ENCODE measurements at places on chromosomes 3 and 15.

- no peak for DNase-seq
Observed at GRCh38 chr3:71355037-71355436, 228.5 kb downstream of the FOXP1 start.

DNA sequence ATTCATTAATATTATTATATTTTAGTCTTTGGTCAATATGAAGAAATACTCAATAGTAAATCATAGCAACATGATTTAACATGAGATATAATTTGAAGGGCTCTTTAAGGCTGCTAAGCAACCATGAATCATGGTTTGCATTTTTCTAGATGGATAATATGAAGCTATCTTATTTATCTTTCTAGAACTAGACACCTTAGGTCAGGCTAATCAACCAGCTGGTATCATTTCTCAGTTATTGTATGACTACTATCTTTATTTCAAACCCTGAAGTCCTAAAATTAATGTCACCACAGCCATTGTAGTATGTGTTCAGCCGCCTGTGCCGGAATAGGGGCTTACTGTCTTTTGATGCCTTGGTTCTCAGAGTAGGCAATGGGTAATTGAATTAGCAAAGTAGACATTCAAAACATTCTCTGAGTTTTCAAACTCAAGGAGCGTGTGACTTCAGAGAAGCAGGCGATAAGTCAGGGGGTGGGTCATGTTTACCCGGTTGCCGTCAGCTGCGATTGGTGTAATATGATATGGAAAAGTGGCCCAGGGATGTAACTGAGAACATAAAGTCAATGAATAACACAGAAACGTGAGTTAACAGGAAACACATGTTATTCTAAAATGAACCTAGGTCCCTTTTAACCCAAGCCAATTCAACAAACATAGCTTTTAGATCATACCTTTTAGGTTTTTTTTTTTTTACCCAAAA lies 93.4 kb upstream of the CTDSPL start:
- DNase-seq = no peak

DNA sequence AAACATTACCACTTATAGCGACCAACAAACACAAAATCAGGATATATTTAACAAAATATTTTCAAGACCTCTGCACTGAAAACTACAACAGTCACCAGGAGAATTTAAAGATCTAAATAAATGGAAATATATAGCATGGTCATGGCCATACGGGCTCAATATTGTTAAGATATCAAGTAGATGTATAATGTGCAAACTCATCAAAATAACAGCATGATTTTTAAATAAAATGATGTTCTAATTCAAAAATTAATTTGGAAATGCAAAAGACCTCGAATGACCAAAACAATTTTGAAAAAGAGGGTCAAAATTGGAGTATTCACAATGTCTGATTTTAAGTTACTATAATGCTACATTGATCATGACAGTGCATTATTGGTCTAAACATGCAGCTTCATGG lies 159.1 kb upstream of the NDN start:
- DNase-seq = no peak

DNA sequence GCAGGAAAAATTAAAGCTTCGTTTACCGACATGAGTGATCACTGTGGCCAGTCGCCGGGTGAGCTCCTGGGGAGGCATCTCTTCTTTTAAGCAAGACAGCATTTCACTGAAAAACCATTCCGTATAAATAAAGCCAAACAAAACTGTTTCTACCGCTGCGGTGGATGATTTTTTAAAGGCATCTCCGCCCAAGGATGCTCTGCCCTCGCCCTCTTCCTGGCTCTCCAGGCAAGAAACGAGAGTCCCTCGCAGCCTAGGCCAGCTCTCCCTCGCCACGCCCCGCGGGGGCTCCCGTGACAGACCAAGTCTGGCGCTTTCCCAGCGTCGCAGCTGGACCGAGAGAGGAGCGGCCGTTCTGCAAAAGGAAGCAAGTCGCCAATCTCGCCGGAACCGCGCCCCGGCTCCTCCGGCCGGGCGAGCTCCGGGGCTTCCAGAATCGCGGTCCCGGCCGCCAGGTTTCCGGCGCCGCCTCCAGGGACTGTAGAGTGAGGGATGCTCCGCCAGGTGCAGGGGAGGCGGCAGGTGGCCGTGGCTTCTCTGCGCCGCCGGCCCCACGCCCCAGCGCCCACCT lies 458 bp downstream of the MCF2L2 start:
- DNase-seq = no peak

GRCh38 chr15:36579792-36580431 lies 486 bp downstream of the CDIN1 start:
- DNase-seq = no peak

- DNase-seq = no peak
Observed at GRCh38 chr15:81286621-81287121, 37.3 kb downstream of the STARD5 start.

GRCh38 chr3:185900228-185900627 lies 37.6 kb downstream of the TRA2B start:
- DNase-seq = no peak

DNA sequence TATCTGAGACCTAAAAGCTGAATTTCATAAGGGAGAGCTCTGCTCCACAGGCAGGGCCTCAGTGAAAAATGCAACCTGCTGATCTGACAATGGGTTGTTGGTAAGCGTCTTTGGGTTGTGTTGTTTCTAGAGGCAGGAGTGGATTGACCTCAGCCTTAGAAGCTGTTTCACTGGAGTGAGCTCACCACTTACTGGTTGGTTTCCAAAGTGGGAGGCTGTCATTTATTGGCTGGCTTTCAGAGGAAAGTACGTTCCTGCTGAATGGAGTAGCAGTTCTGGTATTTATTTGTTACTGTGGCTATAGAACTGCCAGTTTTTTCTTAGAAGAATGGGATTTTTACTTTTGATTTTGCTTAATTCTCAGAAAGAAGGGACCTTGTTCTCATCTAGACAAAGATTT lies 29.3 kb upstream of the COL6A5 start:
- DNase-seq = no peak

GRCh38 chr3:19931767-19932188 lies 2.2 kb downstream of the EFHB start:
- DNase-seq = no peak

DNA sequence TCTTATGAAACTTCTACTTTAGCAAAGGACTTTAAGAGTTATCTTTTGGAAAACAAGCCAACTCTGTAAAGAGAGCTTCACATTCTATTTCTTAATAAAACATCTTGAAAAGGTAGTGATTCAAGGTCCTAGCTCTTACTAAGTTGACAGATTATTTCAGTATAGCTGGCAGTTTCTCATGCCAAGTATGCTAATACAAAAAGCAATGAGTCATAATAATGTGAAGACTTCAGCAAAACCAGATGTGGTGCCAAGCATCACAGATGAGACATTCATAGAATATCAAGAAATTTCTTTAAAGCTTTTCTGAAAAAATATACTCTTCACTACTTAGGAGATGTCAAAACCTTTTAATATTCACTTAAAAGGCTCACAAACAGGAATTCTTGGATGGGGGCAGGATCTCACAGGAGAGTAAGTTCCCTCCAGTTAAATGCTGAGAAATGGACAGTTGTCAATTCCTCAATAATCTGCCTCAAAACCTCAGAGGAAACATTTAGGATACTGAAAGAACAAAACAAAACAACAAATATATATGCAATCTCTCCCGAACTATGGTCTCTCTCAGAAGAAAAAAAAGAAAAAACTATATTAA lies 45.6 kb downstream of the DCBLD2 start:
- DNase-seq = no peak

- DNase-seq = no peak
Observed at GRCh38 chr3:14874784-14875183, 56.0 kb downstream of the FGD5 start.

GRCh38 chr15:62841269-62841628 lies 201.3 kb upstream of the TPM1 start:
- DNase-seq = no peak

DNA sequence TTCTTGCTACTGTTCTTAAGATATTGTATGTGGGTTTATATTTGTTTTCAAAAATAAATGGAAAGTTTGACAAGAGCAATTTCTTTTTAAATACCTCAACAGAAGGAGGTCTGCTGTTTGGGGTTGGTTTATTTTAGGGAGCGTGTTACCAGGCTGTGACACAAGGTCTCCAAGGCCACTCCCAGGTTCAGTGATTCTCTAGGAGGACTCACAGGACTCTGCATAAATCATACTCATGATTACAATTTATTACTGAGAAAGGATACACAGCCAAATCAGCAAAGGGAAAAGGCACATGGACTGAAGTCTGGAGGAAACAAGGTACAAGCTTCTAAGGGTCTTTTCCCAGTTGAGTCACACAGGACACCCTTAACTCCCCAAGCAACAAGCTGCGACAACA lies 18.8 kb upstream of the MFSD1 start:
- DNase-seq = no peak

DNA sequence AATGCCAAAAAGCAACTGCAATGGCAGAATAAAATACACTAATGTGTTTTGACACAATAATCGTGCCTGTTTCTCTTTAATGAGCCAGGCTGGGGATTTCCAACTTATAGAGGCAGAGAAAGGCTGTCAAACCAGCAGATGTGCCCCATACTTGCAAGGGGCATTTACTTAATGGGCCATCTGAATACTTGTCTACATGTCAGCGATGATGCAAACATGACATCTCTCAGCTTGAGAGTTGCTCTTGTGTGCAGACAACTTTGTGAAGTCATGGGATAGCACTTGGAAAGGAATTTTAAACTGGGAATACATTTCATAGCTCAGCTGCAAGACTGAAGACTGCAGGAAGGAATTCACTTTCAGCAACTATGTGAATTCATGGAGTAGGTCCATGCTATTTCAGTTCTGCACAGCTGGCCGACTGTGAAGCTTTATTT lies 127.4 kb upstream of the ADAMTS9 start:
- DNase-seq = no peak

GRCh38 chr3:8647137-8647985 lies 2.8 kb upstream of the SSUH2 start:
- no peak for DNase-seq

- no peak for DNase-seq
Observed at GRCh38 chr3:34842706-34843480, 796.4 kb upstream of the ARPP21 start.

- no peak for DNase-seq
Observed at GRCh38 chr3:124033360-124034015, 41.6 kb upstream of the ROPN1 start.

DNA sequence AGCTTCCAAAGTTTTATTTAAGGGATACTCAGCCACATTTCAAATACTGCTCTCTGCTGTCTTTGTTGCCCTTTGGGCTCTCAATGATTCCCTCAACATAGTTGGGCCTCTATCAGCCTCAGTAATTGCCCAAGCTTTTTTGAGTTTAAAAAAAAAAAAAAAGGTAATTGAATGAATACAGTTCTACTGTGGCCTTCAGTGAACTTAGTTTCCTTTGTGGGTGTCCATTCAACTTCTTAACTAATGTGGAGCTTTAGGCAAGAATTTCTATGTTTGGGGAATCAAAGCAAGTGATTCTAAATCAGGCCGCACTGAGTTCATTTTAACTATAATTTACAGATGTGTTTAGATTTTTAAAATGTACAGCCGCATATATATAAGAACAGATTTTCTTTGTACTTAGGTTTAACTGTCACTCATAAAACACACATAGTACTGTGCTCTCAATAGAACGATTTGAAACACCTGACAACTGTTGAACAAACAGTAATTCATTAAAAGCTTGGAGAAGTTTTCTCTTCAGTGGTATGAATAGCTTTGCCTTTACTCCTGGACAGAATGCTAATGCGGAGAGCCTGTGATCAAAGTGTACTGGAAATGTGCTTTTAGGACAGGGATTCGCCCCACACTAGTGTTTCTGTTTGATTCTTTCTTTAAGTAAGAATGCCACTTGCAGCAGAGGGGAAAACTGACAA lies 844.9 kb upstream of the SEMA6D start:
- DNase-seq = no peak

DNA sequence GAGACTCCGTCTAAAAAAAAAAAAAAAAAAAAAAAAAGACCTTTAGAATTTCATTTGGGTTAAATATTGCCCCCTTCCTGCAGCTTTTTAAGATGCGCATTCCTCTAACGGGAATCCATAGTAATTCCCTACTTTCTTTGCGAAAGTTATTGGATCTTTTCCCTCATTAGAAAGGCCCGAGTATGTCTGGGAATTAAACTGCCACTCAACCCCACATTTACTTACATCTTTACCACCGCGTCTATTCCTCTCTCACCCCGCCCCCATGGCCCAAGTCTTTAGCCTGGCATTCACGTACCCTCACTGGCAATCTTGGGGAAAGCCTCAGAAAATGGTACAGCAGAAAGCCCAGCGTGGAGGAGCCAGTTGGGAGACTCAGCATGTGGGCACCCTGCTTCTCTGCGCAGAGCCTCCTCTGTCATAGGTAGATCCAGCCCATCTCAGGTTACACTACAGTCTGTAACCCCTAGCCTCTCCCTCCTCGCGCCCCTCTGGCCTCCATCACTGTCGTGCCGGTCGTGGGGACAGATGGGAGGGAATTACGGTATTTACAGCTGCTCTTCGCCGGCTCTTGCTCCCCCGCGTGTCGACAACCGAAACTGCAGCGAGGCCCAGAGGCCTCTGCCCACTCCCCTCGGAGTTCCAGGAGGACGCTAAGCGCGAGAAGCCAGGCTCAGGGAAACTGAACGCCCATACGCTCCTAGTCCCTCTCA lies 6.4 kb upstream of the ANKDD1A start:
- peak; percentile 62 for DNase-seq

DNA sequence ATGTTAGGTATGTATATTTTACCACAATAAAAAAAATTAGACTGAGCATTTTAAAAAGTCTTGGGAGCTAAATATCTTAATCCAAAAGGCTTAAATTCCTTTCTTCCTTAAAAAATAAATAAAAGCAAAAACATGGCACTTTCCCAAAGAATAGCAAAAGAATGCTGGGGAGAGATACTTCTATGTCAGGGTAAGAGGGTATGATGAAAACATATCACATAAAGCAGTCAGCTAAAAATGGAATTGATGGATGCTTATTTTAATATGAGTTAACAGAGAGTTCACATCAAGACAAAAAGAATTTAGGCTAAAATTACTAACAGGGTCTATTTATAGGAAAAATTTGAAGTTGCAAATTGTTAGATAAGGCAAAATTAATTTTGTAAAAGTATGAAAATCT lies 141.0 kb downstream of the MYLK start:
- DNase-seq = no peak

- no peak for DNase-seq
Observed at GRCh38 chr15:93107646-93108045, 18.6 kb upstream of the RGMA start.

DNA sequence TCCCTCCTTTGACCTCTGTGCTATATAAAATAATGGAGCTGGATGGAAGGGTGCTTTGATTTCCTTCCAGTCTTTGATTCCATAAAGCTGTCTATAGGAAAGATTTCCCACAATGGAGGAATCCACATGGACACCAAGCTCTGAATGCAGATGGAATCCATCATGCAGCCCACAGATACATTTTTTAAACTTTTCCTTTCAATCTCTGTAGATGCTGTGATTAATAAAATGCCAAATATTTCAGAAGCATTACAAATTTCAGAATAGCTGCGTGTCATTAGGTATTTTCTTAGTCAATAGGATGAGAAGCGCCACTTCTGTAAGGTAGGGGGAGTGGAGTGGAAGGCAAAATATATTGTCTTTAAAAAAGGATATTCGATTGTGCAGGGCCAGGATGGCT lies 489.0 kb downstream of the NTRK3 start:
- no peak for DNase-seq

DNA sequence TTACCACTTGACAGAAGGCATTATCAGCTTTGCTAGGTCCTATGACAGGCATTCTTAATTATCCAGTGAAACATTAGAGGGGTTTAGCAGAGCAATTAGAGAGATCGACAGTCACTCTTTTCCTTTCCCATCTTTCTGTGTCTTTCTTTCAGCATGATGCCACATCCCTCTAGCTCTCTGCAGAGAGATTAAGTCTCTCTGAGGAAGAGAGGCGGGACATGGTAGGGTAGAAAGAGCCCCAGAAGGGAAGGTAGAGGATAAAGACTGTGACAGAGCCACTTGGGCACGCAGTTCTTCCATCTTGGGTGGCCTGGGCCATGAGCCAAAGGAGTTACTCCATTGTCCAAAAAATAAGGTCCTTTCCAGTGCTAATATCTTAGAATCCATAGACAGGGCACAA lies 55.8 kb downstream of the HHLA2 start:
- no peak for DNase-seq

Data from stimulated activated CD8-positive, alpha-beta memory T cell treated with anti-CD3 and anti-CD28 coated beads, Interleukin-7, amount 100 ng/mL, for 1 hour (primary cell).